ENCODE measurements at places on chromosomes 12 and 14.

- DNase-seq: no peak
Measured at GRCh38 chr12:76908303-76909017, 29.6 kb upstream of the CSRP2 start.

DNA sequence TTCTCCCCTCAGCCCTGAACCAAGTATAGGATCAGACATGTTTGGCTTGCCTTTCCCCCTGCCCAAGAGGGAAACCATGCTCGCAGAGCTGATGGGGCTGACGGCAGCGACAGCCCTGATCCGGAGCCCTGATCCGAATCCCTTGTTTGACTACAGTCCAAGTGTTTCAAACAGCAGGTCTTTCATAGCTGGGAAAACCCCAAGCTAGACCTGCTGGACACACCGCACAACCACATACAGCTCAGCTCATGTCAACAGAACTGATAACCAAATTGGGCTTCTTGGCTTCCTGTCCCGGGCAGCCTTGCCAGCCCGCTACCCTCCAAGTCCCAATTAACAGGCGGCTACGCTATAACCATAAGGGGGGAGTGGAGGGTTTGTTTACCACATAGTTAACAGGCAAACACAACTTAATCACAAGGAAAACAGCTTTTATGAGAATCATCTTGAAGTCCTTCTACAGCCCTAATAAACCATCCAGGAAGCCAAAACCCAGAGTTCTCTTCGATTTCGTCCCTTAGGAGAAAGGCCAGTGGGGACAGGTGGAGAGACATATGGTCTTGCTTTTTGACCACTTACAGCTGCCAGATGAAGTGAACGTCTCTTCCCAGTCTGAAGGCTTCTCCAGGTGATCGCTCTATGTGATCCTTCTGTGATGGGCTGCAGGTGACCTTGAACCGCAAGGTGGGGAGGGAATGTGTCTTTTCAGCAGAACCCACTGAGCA lies 64.5 kb upstream of the MANSC4 start:
- DNase-seq: no peak

DNA sequence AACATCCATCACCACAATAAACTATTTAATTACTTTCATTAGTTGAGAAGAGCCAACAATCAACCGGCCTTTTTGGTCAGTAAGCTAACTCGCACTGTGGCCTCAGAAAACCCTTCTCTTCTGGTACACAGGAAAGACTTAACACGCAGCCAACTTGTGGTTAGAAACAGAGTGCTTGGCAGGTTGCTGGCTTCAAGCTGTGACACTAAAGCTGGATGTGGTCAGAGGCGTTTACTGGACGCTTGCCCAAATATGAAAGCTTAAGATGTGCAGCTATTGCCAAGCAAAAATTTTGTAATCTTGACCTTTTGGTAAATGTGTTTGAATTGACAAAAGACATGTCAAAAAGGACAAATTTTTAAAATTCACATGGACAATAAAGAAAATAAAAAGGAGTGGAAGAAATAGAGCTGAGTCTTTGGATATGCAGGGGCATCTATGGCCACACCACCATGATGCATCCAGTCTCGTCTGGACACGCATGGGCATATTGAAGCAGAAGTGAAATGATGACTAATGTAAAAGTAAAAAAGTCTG lies 2.6 kb upstream of the KLRK1 start:
- no peak for DNase-seq

DNA sequence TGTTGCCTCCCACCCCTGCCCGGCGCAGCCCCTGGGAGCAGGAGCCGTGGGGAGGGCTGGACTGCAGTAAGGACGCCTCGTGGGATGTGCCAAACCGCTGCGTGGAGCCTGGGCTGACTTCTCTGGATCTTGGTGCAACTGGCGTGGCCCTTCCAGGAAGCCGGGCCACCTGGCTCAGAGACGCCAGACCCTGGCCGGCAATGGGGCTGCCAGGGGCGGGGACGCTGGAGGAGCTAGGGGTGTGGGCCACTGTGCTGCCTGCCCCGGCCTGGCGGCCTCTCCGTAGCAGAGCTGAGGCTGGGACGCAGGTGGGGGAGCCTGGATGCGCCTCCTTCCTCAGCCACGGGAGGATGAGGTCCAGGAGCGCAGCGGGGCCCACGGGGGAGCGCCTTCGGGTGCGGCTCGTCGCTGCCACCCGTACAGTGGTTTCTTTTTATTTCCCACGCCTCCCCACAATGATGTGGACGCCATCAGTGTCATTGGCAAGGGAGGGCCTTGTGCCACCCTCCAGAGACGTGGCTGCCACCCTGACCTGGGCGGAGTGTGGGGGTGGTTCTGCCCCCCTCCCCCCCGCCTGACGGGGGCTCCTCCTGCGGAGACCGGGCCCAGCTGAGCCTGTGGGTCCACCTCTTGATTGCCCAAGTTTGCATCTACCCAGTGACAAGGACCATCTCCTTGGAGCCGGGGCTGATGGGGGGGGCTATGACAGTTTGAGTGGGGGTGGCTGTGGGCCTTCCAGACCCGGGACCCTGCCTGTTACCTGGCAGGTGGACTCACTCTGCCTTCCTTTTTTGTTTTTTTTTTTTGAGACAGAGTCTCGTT lies 11.3 kb downstream of the DDX51 start:
- DNase-seq: no peak

DNA sequence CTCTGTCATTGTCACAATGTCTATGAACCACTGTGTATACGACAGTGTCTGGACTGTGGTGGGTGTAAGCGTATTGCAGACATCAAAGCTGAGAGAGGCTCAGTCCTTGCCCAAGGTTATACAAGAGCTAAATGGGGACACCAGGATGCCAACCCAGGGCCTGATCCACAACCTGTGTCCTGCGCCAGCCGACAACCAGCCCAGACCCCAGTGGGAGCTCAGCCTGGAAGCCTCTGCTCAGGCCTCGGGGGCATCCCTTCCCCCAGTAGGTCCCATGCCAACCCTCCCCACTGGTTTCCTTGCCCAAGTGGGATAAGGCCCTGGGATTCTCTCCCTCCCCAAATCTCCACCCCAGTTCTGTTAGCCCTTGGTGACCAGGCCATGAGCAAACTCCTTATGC lies 54.3 kb downstream of the LTBP2 start:
- no peak for DNase-seq

All from activated CD8-positive, alpha-beta memory T cell treated with anti-CD3 and anti-CD28 coated beads for 1 hour (primary cell).